ENCODE measurements at places on chromosomes 6 and 20. TPM values are rescaled to one million over a fixed set of nuclear protein-coding genes. Genes with fewer than 3 reads are reported as not detected.

- H3K27me3 ChIP-seq: no peaks in the 10 kb centered on the region
- peak; percentile 38 for DNase-seq
- H3K27ac ChIP-seq: peak overlapping the region; percentile 94
- H3K4me1 ChIP-seq: peaks cover 13% of the 10 kb centered on the region
- peaks cover 2% of the 10 kb centered on the region for H3K36me3 ChIP-seq
These were observed 844 bp upstream of the ABRACL start for GRCh38 chr6:139027620-139028182.

DNA sequence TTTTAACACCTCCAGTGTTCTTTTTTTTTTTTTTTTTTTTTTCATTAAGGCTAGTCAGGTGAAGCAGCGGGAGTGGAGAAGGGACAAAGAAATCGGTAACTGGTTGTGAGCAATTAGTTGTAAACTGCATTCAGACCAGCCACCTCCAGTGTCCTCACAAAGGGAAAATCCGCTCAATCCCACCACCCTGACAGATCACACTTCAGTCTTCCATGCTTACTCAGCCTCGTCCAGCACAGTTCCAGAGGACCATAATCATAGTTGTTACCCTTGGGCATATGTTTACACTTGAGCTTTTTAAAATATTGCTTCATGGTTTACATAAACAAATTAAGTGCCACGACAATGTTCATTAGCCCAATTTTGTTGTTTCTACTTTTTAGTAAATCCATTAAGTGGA lies 10.2 kb downstream of the DYNLRB1 start:
- DNase-seq: no peak
- no peak overlapping the region for H3K27ac ChIP-seq
- H3K27me3 ChIP-seq: no peaks in the 10 kb centered on the region
- no peak overlapping the region for H3K4me3 ChIP-seq
- H3K36me3 ChIP-seq: peaks cover 15% of the 10 kb centered on the region

DNA sequence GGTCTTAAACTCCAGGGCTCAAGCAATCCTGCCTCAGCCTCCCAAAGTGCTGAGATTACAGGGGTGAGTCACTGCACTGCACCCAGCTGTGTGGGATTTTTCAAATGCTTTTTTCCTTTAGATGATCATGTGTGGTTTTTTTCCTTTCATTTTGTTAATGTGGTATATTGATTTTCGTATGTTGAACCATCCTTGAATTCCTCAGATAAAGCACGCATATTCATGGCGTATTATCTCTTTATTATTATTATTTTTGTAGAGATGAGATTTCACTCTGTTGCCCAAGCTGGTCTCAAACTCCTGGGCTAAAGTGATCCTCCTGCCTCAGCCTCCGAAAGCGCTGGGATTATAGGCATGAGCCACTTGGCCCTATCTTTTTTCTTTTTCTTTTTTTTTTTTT lies 7.0 kb downstream of the ZGPAT start:
- no peak overlapping the region for H3K27ac ChIP-seq
- peaks cover 82% of the 10 kb centered on the region for H3K36me3 ChIP-seq
- peaks cover 21% of the 10 kb centered on the region for H3K4me1 ChIP-seq
- no peak overlapping the region for H3K4me3 ChIP-seq
- DNase-seq: no peak
- H3K27me3 ChIP-seq: no peaks in the 10 kb centered on the region

GRCh38 chr20:41664584-41664983 lies 46.4 kb upstream of the CHD6 start:
- peaks cover 3% of the 10 kb centered on the region for H3K4me1 ChIP-seq
- peaks cover 18% of the 10 kb centered on the region for H3K27me3 ChIP-seq
- no peak for DNase-seq
- H3K36me3 ChIP-seq: no peaks in the 10 kb centered on the region

Gene NKAPL
- not detected for total RNA-seq

Gene HEBP2
- total RNA-seq: 42.1 TPM

Gene MLIP
- total RNA-seq: not detected

Gene NUP153
- 68.5 TPM for total RNA-seq
